GM23248 (cell line): ENCODE measurements at places on chromosomes 11 and 22. TPM values are rescaled to one million over a fixed set of nuclear protein-coding genes. Genes with fewer than 3 reads are reported as not detected.

DNA sequence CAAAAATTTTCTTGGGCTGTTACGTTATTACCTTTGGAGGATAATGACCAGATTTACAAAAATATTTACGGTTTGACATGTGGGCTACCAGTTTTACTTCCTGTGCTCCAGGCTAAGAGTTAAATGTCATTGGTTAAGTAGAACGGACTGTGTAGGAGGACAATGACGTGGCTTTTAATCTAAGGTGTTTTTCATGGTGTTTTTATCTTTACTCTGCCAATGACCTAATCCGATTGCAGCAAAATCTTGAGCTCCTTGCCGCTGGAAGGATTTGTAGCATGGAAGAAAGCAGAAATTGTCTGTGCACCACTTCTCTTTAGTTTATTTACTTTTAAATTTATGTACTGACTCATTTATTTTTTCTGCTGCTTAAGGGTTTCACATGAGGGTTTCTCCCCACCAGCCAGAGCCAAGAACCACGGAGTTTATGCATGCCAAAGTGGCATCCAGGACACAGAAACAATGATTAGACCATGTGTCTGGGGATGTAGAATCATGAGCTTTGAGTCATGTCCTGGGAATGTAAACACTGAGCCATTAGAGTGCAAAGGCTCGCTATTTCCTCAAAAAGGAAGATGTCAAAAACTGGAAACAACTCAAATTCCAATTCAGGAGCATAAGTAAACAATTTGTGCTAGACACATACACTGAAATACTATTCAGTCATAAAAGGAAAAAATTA is 1.9 kb upstream of the CARD16 start:
- H3K4me1 ChIP-seq = peaks cover 21% of the 10 kb centered on the region
- no peaks in the 10 kb centered on the region for H3K27me3 ChIP-seq
- peak overlapping the region; percentile 80 for H3K27ac ChIP-seq
- peak; percentile 96 for DNase-seq
- no peaks in the 10 kb centered on the region for H3K36me3 ChIP-seq

DNA sequence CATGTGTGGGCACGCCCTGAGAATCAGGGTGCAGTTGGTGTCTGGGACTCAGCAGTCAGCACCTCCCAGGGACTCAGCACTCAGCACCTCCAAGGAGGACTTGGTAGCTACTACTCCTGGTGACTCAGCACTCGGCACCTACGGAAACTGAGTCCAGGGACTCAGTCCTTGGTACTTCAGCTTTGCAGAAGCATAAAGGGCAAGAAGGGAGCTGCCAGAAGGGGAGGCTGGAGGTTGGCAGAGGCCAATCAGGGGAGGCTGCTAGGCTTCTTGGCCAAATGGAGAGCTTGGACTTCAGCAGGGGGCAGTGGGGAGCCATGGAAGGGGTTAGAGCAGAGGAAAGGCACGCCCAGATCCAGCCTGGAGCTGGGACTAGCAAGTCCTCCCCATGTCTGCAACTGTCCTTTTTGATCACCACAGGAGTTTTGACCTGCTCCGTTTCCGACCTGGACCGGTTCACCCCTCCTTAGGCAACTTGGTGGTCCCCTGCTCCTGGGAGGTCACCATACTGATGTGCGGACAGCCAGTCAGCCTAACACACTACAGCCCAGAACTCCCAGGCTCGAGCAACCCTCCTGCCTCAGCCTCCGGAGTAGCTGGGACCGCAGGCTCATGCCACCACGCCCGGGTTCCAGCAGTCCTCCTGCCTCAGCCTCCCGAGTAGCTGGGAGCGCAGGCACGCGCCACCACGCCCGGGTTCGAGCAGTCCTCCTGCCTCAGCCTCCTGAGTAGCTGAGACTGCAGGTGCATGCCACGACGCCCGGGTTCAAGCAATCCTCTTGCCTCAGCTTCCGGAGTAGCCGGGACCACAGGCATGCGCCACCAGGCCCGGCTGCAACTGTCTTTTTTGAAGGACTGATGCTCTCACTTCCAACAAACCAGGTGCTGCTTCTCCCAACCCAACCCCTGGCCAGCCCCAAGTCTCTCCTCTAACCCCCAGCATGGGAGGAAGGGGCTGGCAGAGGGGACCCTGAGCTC is 1.5 kb downstream of the ANO9 start:
- DNase-seq = peak; percentile 34
- H3K4me3 ChIP-seq = no peak overlapping the region
- H3K27me3 ChIP-seq = peaks cover 2% of the 10 kb centered on the region; the same call in 1 of the 2 replicates
- H3K36me3 ChIP-seq = no peaks in the 10 kb centered on the region
- no peak overlapping the region for H3K27ac ChIP-seq

The APOA4 gene
- total RNA-seq = not detected in 2 replicates

DNA sequence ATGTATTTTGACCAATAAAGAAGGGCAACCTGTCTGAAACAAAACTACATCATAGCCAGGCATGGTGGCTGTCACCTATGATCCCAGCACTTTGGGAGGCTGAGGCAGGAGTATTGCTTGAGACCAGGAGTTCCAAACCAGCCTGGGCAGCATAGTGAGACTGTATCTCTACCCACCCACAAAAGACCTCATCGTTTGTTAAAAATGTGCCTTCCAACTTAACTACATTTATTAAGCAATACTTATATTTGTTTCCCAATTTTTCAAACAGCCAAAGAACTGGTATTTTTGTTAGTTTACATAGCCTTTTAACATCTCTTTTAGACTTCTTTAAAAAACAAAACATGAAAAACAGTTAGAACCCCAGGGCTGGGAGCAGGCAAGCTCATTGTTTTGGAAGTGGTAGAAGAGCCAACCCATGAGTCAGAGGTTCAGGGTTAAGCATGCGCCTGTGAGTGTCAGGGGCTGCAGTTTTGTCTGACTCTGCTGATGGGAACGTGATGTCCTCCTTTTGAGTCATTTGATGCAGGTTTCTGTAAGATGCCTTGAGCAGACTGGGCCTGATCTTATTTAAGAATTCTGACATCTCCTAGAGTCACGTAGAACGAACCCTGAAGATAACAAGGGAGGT is 53.9 kb upstream of the CRTAM start:
- no peaks in the 10 kb centered on the region for H3K36me3 ChIP-seq
- H3K27me3 ChIP-seq = no peaks in the 10 kb centered on the region
- peak overlapping the region; percentile 90 for H3K27ac ChIP-seq
- H3K4me1 ChIP-seq = peaks cover 19% of the 10 kb centered on the region
- DNase-seq = peak; percentile 97

- H3K4me3 ChIP-seq = no peak overlapping the region
- no peak for DNase-seq
- H3K4me1 ChIP-seq = peaks cover 6% of the 10 kb centered on the region
- no peak overlapping the region for H3K27ac ChIP-seq
- H3K36me3 ChIP-seq = no peaks in the 10 kb centered on the region
- H3K27me3 ChIP-seq = no peaks in the 10 kb centered on the region
Observed at GRCh38 chr11:72333661-72334060, 89.7 kb upstream of the PHOX2A start.

- no peaks in the 10 kb centered on the region for H3K36me3 ChIP-seq
- peak overlapping the region; percentile 74 for H3K4me3 ChIP-seq
- no peak overlapping the region for H3K27ac ChIP-seq
- DNase-seq = peak; percentile 63
Observed at GRCh38 chr11:114059984-114060391, 477 bp downstream of the ZBTB16 start.

DNA sequence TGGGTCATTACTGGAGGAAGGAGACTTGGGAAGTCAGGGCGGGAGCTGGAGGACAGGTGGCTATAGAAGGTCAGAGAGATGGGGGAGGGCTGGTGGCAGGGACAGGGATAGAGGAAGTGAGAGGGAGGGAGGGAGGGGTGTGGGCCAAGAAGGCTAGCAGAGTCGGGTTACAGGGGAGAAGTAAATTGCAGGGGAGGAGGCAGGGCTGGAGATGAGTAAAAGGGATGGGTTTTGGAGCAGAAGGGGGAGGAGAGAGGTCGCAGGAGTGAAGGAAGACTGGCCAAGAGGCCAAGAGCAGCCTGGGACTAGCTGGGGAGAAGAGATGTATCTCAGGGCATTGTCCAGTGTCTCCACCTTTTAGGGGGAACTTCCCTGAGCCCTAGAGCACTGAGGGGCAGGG is 33.0 kb downstream of the LRRC10B start:
- no peaks in the 10 kb centered on the region for H3K27me3 ChIP-seq
- H3K4me3 ChIP-seq = no peak overlapping the region
- DNase-seq = peak; percentile 74
- H3K27ac ChIP-seq = no peak overlapping the region
- no peaks in the 10 kb centered on the region for H3K36me3 ChIP-seq

DNA sequence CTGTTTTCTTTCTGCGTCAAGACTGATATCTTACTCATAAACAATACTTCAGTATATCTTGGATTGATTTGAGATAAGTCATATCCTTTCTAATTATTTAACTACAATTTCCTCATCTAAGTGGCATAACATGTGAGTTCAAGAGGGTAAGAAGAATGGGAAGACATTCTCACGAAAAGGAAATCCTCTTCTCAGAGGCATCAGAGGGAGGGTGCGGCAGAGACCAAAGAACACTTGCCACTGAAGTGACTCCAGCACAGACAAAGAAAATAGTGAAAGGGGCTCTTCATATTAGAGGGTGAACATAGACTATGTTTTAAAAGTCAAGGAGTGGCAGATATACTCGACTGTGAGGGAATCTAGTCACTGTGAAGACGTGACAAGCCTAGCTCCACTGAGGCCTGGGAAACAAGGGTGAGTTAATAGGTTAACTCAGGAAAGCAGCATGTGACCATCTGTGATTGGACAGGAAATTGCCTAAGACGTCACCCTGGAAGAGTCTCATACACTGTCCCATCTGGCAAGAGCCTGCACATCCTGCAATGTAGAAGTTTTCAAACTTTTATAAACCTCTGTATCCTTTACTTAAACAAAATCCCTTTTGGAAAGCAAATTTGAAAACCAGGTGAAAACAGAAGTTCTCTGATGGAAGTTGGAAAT is 1.9 kb upstream of the MMP1 start:
- peak; percentile 63 for DNase-seq
- H3K4me1 ChIP-seq = peaks cover 52% of the 10 kb centered on the region
- H3K27ac ChIP-seq = peak overlapping the region; percentile 38

- H3K4me1 ChIP-seq = no peaks in the 10 kb centered on the region
- no peak for DNase-seq
- no peaks in the 10 kb centered on the region for H3K36me3 ChIP-seq
- H3K4me3 ChIP-seq = no peak overlapping the region
- H3K27me3 ChIP-seq = no peaks in the 10 kb centered on the region
Observed at GRCh38 chr11:133347988-133348387, 184.3 kb downstream of the OPCML start.

The PLEKHB1 gene
- not detected in 2 replicates for total RNA-seq

The IRAG1 gene
- 5.9 and 6.7 TPM in 2 replicates for total RNA-seq

The P2RX3 gene
- total RNA-seq = not detected in 2 replicates

The RAB39A gene
- total RNA-seq = not detected in 2 replicates

The VWCE gene
- total RNA-seq = 0.76 and 1.1 TPM in 2 replicates

GRCh38 chr11:45048870-45049691 is 97.4 kb upstream of the PRDM11 start:
- peaks cover 23% of the 10 kb centered on the region for H3K4me1 ChIP-seq
- H3K36me3 ChIP-seq = no peaks in the 10 kb centered on the region
- peak; percentile 15 for DNase-seq
- no peaks in the 10 kb centered on the region for H3K27me3 ChIP-seq

The ALDH3B1 gene
- total RNA-seq = 63.9 and 70.7 TPM in 2 replicates

- no peaks in the 10 kb centered on the region for H3K27me3 ChIP-seq
- no peaks in the 10 kb centered on the region for H3K36me3 ChIP-seq
- peaks cover 19% of the 10 kb centered on the region for H3K4me1 ChIP-seq
- H3K27ac ChIP-seq = no peak overlapping the region
- no peak for DNase-seq
- no peak overlapping the region for H3K4me3 ChIP-seq
Observed at GRCh38 chr11:128598506-128599150, 11.3 kb upstream of the ETS1 start.

DNA sequence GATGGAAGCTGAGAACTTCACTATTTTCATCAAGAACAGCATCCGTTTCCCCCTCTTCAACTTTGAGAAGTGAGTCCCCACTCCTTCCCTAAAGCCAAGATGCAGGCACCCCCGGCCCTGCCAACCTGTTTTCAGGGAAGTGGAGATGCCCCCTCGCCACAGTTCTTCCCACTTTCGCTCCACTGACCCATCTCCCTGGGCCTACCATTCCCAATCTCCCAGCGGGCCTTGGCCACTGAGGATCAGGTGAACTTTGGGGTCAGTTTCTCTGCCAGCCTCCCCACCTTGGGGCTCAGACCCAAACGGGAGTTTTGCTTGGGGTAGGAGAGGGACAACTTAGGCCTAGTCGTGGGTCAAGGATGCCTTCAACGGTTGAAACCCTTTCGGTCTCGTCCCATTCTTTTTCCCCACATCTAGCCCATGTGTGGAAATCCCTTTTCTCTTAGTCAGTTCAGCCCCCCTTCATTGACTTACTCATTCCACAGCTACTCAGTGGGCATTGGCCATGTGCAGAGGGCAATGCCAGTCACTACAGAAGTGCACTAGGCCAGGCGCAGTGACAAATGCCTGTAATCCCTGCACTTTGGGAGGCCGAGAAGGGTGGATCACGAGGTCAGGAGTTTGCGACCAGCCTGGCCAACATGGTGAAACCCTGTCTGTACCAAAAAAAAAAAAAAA is 10.6 kb downstream of the P2RX3 start:
- no peak overlapping the region for H3K27ac ChIP-seq
- no peak overlapping the region for H3K4me3 ChIP-seq
- DNase-seq = peak; percentile 51
- no peaks in the 10 kb centered on the region for H3K4me1 ChIP-seq
- H3K36me3 ChIP-seq = no peaks in the 10 kb centered on the region

DNA sequence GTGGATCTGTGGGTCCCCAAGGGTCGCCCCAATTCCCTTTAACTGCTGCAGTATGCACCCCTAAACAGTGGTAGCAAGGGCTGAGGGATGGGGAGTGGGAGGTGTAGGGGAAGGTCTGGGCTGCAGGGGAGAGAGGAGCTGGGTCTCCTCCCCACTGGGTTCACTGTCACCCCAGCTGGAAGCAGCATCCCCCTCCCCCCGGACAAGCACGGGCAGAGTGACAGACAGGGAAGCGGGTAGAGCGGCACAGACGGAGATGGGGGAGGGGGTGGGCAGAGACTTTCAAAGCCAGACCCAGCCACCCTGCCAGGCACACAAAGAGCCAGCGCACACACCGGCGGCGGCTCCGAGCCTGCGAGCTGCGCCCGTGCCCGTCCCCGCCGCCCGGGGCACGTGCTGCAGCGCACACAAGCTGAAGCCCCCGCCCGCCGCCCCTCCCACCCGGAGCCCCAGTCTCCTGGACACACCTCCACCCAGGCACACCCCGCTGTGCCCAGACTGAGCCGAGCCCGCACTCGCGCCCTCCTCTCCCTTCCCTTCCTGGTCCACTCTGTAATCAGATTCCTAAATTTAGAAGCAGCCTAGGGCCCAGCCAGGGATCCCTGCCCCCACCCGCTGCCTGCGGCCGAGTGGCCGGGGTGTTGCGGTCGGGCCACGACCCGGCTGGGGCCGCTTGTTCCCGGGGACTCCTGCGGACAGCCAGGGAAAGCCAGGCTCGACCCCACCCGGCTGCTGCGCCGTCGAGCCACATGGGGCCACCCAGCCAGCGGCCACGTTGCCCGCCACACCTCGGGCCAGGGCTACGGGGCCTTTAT is 935 bp upstream of the RCOR2 start:
- no peaks in the 10 kb centered on the region for H3K27me3 ChIP-seq
- H3K36me3 ChIP-seq = no peaks in the 10 kb centered on the region

DNA sequence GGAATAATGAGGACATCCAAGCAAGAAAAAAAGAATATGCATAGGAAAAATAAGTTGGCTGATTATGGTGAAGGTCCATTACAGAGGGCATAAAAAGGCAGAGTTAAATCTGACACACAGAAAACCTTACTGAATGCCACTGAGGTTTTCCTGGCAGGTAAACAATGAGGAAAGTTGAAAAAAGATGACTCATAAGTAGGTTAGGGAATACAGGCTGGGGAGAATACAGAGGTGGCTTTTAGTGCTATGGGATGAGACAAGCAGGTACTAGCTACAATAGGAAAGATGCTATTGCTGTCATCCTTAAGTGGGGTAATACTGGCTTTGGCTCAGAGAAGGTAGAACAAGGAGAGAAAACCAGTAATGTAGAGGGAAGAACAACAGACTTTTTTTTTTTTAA is 44.7 kb downstream of the CSTF3 start:
- H3K27me3 ChIP-seq = no peaks in the 10 kb centered on the region
- no peak overlapping the region for H3K27ac ChIP-seq
- no peaks in the 10 kb centered on the region for H3K36me3 ChIP-seq
- H3K4me1 ChIP-seq = no peaks in the 10 kb centered on the region
